ENCODE measurements at places on chromosomes 5 and 9.

- no peak for DNase-seq
These were observed 173.3 kb downstream of the RAPGEF6 start for GRCh38 chr5:131461742-131462141.

GRCh38 chr9:108836781-108837180, 19.0 kb downstream of the ACTL7B start:
- DNase-seq = no peak

DNA sequence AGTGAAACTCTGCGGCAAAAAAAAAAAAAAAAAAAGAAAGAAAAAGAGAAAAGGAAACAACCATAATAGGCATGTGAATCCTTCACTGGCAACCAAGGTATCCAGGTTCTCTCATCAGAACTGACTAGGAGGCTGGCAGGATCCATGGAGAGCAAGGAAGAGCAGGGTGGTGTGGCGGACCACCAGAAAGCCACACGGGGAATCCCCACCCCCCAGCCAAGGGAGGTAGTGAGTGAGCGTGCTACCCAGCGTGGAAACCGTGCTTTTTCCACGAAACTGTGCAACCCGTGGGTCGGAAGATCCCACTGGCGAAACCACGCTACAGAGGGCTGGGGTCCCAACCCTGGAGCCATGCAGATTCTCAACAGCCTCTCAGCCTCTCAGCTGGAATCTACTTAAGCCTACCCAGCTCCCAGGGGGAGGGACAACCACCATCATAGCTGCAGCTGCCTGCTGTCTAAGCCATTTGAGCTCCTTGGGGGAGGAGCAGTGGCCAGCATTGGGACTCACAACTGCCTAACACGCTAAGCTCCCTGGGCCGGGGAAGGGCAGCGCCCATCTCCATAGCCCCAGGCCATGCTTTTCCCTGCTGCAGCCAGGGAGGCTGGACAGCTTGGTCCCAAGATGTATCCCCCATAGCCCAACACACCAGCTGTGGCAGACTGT, 91.6 kb downstream of the PRELID2 start:
- no peak for DNase-seq

- no peak for DNase-seq
These were observed 776 bp downstream of the APBA1 start for GRCh38 chr9:69671311-69671878.

DNA sequence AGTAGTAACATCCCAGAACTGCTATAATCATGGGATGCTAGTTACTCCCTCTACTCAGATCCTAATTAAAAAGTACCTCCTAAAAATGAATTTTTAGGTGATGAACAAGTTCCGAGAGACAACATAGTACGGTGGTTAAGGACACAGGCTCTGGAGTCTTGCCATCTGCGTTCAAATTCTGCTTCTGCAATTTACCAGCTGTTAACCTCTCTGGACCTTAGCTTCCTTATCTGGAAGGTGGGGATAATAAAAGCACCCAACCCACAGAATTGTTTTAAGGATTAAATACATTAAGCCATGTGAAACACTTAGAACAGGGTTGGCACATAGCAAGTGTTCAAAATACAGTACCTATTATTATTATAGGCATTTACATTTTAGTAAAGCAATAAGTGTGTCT, 77.5 kb upstream of the XPA start:
- no peak for DNase-seq

DNA sequence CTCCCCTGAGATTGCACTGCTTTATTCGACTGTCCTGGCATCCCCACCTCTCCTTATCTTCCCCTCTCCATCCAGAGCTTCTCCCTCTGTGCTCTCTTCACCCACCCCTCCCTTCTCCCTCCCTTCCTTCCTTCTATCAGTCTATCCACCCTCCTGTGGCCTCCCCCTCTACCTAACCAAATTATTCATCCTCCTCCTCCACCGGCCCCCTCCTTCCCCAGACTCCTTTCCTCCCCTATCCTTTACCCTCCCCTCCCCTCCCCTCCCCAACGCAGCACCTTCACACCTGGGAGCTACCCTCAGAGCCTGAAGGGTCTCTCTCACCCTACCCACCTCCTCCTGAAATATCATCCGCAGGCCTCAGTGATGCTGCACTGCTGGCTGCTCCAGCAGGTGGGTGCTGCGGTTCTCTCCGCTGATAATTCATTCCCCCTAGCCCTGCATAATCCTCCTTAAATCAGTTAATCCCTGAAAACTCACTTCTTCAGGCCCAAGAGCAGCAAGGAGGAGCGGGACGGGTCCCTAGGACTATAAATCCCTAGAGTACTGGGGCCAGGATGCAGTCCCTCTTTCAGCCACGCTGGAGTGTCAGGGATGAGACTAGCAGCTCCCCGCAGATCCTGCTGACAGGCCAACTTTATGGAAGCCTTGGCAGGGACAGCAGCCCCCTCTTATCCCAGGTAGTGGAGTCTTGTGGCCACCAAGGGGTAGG, 97.8 kb downstream of the PCDH1 start:
- DNase-seq = no peak

DNA sequence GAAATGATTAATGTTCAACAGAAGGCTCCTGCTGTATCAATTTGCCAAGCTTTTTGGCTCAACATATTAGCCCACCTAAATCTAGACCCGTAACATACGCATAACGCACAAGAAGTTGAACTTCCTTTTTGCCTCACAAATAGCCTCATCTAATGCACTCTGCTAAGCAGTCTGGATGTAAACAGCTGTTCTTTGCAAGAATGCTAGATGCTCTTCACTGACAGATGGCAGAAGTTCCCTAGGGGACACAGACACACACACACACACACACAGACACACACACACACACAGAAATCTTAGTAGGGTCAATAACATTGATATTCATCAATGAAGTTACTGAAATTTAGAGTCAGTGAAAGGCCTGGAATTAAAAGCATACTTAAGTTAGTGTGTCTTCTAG, 13.2 kb upstream of the PCA3 start:
- DNase-seq = no peak

DNA sequence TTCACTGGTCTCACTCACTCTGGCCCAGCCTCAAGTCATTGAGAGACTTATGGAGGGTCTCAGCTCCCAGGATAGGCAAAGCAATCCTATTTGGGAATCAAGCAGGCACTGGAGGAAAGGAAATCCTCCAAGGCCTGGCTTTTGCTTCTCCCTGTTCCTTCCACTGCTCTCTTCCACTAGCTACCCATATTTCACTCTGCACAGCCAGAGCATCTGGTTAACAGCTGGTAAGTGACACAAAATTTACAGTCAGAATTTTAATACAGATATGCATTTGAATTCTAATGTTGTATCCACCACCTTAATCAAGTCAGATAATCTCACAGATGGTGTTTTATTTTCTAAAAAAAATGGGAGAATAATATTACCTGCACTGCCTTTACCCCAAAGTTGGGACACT, 868 bp upstream of the C1QTNF2 start:
- no peak for DNase-seq

DNA sequence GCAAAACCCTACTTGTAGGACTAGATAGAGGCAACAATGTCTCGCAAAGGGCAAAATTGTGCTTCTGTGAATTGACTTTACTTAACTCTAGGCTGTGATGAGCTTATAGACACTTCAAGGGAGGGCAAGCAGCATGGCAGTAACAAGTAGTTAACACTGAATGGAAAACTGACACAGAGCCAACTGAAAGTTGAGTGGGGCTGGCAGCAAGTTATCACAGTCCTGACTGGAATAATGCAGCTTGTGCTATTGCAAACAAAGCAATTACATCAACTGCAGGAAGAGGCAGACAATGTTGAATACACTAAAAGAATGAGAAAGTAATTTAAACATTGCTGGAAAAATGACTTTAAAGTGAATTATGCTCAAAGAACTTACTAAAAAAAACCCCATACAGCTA, 62.2 kb downstream of the RNF38 start:
- DNase-seq = no peak

GRCh38 chr5:68454766-68455165, 239.2 kb downstream of the PIK3R1 start:
- DNase-seq = no peak

DNA sequence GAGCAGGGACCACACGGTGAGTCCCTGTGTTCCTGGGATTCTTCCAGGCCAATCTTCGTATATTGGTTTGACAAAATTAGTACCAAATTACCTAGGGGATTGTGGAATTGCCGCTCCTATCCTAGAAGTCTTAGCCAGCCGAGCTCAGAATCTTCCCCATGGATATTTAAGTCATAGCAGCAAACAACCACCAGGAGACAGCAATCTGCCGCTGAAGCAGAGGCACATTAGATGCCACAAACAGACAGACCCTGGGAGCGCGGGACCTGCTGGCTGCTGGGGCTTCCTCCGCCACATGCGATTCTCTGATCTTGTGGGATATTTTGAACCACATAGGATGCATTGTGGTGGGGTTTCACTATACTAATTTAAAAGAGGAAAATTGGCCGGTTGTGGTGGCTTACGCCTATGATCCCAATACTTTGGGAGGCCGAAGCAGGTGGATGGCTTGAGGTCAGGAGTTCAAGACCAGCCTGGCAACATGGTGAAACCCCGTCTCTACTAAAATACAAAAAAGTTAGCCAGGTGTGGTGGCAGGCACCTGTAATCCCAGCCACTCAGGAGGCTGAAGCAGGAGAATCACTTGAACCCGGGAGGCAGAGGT, 31.7 kb upstream of the ZBTB43 start:
- no peak for DNase-seq

- DNase-seq = no peak
These were observed 477.4 kb upstream of the WWC1 start for GRCh38 chr5:167814040-167814439.

- DNase-seq = no peak
These were observed 3.4 kb downstream of the LRRC70 start for GRCh38 chr5:62581836-62582597.

DNA sequence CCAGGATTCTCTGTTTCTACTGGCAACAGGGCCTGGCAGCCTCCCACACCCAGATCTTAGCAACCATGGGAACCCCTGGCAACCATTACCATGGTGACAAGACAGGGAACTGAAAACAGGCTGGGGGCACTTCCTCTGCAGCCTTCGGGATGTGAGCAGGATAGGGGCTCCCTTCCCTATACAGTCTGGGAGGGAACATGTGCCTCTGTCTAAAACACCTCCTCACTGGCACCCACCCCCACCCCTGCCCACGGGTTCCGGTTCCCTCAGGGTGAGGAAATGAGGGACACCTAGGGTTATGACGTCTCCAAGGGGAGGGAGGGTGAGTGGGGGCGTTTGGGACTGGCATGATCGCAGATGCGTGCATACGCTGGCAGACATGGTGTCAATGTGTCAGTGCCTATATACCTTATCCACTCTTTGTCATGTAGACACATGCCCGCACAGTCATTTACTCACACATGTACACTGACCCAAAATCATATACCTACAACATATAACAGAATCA, 3.0 kb upstream of the DNAJB5 start:
- DNase-seq = no peak

- DNase-seq = no peak
These were observed 453.9 kb downstream of the NFIB start for GRCh38 chr9:13860019-13860418.
